ENCODE measurements at places on chromosomes 6 and 20.
A peak's percentile ranks its signal among the peaks of the same experiment; 100 is the strongest.

DNA sequence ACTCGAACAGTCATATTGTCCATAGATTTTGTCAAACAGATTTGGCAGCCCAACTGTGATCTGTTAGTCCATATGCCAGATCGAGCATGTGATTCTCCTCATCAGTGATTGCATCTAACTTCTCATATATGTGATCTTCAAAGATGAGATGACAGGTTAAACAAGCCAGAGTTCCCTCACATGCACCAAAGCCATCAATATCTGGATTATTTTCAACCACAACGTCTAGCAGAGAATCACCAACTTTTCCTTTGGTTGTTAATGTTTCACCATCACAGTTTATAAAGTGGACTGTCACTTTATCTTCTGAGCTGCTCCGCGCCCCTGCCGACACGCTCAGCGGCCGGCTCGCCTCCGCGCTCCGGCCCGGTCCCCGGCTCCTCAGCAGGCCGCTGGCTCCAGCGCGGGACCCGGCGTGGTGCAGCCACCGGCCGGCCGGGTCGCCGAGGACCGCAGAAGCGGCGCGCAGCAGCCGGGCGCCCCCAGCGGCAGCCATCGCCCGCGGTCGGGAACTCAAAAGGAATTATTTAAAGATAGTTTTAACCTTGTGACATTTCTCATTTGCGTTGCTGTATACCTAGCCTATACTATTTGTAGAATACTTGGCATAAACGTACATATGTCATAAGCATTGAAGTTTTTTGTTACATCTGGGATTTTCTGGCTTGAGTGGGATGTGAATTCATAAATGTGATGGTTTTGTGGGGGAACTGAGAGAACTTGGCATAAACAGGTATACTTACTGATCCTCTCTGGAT is 40.1 kb upstream of the DYNLRB1 start:
- DNase-seq, result peak; percentile 21

GRCh38 chr20:11936157-11936556 is 18.5 kb downstream of the BTBD3 start:
- no peak for DNase-seq

GRCh38 chr6:30685157-30686008 is 1.1 kb downstream of the PPP1R18 start:
- DNase-seq, result peak; percentile 56

GRCh38 chr6:106886922-106887797 is 87.4 kb downstream of the CD24 start:
- no peak for DNase-seq

- no peak for DNase-seq
These were observed 28.2 kb downstream of the MYT1 start for GRCh38 chr20:64192406-64192805.

GRCh38 chr6:133809406-133809805 is 79.5 kb upstream of the TCF21 start:
- no peak for DNase-seq
